ENCODE measurements at places on chromosomes 4 and X. TPM values are rescaled to one million over a fixed set of nuclear protein-coding genes. Genes with fewer than 3 reads are reported as not detected.

COX7B gene
- total RNA-seq: 109 TPM

RBM47 gene
- 0.64 TPM for total RNA-seq

GRCh38 chrX:56564164-56564885 is 898 bp downstream of the UBQLN2 start:
- peak; percentile 0 for DNase-seq

RTL9 gene
- not detected for total RNA-seq

DNA sequence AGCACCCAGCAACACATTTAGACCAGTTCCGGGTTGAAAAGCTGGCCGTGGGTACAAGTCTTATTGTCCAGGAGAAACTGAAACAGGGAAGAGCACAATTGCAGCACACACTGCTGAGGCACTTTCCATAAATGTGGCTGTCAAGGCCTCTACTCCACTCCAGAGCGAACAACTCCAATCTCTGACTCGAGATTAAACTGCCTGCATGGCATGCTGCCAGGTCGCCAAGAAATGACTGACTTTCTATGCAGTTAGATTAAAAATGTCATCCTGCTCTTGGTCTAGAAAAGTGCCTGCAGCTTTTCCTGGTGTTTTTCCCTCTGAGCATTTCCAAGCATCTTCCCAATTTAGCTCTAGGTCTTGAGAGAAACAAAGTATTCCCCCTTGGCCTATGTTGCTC is 260.6 kb upstream of the EMCN start:
- no peak for DNase-seq

GRCh38 chr4:134320048-134320447 is 118.5 kb upstream of the PABPC4L start:
- no peak for DNase-seq

DNA sequence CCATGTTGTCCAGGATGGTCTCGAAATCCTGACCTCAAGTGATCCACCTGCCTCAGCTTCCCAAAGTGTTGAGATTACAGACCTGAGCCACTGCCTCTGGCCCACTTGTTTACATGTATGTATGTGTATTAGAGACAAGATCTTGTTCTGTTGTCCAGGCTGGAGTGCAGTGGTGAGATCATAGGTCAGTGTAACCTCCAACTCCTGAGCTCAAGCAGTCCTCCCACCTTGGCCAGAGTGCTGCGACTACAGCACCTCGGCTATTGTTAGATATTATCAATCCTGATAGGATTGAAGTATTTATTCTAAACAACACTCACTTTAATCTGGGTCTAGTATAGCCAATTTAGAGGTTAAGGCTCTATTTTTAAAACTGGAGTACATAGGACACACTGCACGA is 36.0 kb downstream of the PAGE1 start:
- no peak for DNase-seq

DNA sequence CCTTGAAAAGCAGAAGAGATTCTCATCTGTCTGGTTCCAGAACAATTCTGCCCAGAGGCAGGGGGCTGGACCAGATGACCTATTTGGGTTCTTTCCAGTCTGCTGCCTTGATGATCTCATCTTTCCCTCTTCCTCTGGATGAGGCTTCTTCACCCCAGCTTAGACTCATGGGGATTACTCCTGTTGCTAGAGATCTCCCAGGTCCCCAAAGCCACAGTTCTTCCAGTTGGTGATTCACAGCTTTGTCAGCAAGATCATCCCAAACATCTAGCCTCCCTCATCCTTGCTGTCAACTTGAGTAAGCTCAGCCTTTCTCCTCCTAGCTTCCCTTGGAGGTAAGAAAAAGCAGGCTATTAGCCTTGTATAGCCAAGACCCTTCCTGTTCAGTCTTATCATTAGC is 64.2 kb upstream of the PJA1 start:
- no peak for DNase-seq

RAB33A gene
- 13.9 TPM for total RNA-seq

GRCh38 chr4:80115368-80116181 is 42.5 kb upstream of the ANTXR2 start:
- DNase-seq: no peak

PPP4R3C gene
- not detected for total RNA-seq

RGN gene
- 0.32 TPM for total RNA-seq

All from T-cell (primary cell).